Stimulated activated CD4-positive, alpha-beta T cell treated with anti-CD3 and anti-CD28 coated beads, Interleukin-2, amount 100 ng/mL, for 24 hours (primary cell): ENCODE measurements at places on chromosomes 2 and 18.

- DNase-seq, result no peak
Measured at GRCh38 chr18:305003-305501, 37.2 kb upstream of the THOC1 start.

- no peak for DNase-seq
Measured at GRCh38 chr2:102025583-102026267, 34.0 kb downstream of the IL1R2 start.

DNA sequence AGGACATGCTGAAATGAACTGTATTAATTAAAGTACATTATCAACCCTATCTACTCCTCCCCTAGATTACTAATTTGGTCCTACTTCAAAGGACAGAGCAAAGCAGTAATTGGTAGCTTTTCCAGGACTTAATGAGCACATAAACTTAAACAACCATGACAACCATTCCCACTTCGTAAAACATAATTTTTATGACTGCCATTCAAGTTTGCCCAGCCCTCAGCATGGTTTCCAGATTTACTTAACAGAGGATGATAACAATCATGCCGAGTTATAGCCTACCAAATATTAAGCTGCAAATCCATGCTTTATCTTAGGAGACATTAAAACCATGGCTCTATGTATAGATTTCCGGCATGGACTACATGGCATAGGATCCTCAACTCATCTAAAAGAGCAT, 401.1 kb upstream of the CHAC2 start:
- DNase-seq, result no peak

- no peak for DNase-seq
Measured at GRCh38 chr2:190575263-190575662, 40.7 kb upstream of the NEMP2 start.

DNA sequence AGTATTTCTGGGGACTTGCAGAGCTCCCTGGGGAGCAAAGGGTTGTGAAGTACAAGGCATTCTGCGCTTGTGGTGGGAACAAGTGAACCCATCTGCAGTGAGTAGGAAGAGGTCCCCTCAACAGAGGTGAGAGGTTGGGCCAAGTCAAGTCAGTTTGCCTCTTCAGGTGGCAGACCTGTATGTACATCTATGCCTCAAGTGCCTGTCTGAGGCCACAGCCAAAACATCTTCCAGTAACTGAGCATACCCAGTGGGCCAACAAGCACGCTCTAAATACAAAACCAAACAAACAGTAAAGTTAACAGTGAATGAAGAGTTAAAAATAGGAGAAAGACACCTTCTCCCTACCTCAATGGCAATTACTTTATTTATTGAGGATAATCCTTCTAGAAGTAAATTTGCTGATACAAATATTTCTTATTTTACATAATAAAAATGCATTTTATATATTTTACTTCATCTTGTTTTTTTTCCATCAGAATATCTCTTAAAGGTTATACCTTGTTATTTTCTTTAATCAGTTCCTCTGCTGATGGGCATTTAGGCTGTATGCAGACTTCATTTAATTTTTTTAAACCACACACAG, 2.5 kb downstream of the GYPC start:
- DNase-seq, result no peak

DNA sequence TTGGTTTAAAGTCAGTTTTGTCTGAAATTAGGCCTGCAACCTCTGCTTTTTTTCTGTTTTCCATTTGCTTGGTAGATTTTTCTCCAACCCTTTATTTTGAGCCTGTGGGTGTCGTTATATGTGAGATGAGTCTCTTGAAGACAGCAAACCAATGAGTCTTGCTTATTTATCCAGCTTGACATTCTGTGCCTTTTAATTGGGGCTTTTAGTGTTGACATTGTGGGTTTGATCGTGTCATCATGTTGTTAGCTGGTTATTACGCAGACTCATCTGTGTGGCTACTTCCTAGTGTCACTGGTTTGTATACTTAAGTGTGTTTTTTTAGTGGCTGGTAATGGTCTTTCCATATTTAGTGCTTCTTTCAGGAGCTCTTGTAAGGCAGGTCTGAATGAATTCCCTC, 18.8 kb downstream of the TMEM87B start:
- DNase-seq, result no peak

DNA sequence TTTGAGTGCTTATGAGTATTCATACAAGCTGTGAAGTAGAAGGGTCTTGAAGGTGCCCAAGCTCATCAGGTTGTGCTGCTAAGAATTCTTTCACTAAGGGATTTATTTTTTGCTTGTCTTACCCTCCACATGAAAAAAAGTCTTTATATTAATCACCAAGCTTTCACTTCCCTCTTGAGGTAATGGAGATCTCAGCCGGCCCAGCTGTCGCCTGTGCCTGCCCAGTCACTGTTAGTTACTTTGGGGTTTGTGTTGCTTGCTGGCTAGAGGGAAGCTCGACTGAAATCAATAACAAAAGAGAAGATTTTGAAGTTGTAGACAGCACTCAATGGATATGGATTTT, 21.9 kb downstream of the MC2R start:
- no peak for DNase-seq

DNA sequence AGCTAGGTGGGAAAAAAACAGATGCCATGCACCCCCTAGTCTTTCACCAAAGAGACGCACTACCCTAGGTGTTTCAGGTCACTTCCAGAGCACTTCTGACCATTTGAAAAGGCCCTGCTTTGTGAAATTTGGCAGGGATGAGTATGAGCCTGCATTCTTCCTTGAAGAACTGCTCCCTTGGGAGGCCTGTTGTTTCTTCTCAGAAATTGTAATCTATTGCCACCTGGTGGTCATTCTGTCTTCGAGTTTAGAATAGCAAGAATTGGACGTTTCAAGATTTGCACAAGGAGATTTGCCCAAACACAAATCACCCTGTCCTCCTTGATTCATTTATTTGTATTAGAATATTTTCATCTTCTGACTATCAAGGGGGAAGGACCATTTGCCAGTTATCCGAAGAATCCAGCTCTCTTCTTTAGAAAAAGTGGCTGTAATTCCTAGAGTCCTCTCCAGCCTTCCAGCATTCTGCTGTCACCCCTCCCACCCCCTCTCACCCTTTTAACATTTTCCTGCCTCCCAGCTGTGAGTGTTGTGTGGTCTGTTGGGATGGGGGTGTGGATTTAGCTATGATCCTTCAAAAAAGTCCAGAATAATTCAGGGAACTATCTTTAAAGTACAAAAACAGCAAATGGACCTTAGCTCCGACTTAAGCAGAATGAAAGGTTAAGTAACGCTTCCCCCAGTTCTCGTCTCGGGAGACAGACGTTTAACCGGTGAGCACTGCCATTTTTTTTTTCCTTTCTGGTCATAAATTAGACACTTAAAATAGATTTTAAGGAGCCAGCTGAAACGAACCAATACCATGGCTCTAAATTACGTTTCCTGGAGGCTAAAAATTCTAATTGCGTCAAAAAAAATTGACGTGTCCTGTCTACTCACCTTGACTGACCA, 3.7 kb upstream of the GAD1 start:
- DNase-seq, result no peak

GRCh38 chr2:23363268-23363667, 21.7 kb upstream of the KLHL29 start:
- DNase-seq, result no peak

GRCh38 chr18:65439188-65439587, 311.6 kb upstream of the CDH7 start:
- no peak for DNase-seq
